Endothelial cell (in vitro differentiated cells): ENCODE measurements at places on chromosomes 6 and 20. TPM values are rescaled to one million over a fixed set of nuclear protein-coding genes. Genes with fewer than 3 reads are reported as not detected.
A peak's percentile ranks its signal among the peaks of the same experiment; 100 is the strongest.

GRCh38 chr20:1324598-1325172 is 4.3 kb downstream of the SDCBP2 start:
- H3K27ac ChIP-seq, result no peak overlapping the region
- peaks cover 11% of the 10 kb centered on the region for H3K27me3 ChIP-seq
- no peak for DNase-seq

GRCh38 chr6:13769655-13770053 is 44.7 kb downstream of the MCUR1 start:
- no peak overlapping the region for H3K4me3 ChIP-seq
- peaks cover 8% of the 10 kb centered on the region for H3K27me3 ChIP-seq
- no peaks in the 10 kb centered on the region for H3K36me3 ChIP-seq
- peaks cover 5% of the 10 kb centered on the region for H3K4me1 ChIP-seq

- no peak overlapping the region for H3K4me3 ChIP-seq
- no peak overlapping the region for H3K27ac ChIP-seq
- H3K27me3 ChIP-seq, result peaks cover 2% of the 10 kb centered on the region
- H3K4me1 ChIP-seq, result peaks cover 3% of the 10 kb centered on the region
- DNase-seq, result no peak
- no peaks in the 10 kb centered on the region for H3K36me3 ChIP-seq
Measured at GRCh38 chr6:75089151-75089897, 116.5 kb downstream of the COL12A1 start.

DNA sequence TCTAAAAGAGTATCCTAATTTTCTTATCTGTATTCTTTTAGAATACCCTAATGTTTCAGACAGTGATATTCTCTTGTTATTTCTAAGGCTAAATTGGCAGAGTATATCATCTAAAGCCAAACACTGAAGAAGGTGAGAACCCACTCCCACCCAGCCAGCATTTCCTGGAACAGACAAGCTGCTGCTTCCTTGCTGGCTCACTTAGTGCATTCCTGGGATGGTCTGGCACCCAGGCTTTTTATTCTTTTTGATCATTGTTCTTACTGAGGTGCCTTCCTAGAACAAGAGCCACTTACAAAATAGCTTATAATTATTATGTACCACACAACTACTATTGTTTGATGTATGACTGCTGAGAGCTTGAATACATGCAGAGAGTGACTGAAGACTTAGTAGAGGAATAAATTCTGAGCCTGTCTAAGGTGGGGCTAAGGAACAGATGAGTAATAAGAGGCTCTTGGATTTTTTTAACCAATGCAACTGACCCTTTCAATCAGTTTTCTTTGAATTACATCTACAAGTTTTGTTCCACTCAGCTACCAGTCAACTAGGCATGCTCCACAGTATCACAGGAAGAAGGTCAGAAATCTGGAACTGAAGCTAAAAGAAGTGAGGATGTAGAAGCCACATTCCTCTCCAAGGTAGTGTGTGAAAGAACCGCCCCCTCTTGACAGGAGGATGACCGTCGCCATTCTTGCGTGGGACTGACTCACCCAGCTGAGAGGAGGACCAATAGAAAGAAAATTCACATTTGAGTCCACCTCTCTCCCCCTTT is 30.1 kb downstream of the PRPH2 start:
- peaks cover 15% of the 10 kb centered on the region for H3K4me1 ChIP-seq
- H3K27ac ChIP-seq, result peak overlapping the region; percentile 39
- no peak overlapping the region for H3K4me3 ChIP-seq

DNA sequence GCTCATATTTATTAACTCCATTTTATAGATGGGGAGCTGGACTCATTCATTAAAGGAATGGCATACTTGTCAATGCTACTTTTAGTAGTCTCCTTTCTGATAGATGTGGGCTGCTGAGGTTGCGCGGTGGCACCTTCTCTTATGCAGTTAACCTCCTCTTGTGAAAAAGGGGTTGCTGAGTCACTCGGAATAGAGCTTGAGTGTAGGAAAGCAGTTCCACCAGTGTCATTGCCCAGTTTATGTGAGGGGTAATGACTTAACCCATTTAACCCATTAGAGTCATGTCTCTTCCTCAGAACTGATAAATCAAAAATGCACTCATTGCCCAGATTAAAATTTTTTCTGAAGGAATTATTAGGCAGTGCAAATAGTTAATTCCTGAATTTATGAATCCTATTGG is 6.3 kb downstream of the MAPK14 start:
- H3K27ac ChIP-seq, result no peak overlapping the region
- no peak for DNase-seq
- peaks cover 6% of the 10 kb centered on the region for H3K36me3 ChIP-seq
- H3K4me3 ChIP-seq, result no peak overlapping the region
- H3K4me1 ChIP-seq, result peaks cover 50% of the 10 kb centered on the region

- no peaks in the 10 kb centered on the region for H3K36me3 ChIP-seq
- H3K4me3 ChIP-seq, result no peak overlapping the region
- no peaks in the 10 kb centered on the region for H3K4me1 ChIP-seq
- no peaks in the 10 kb centered on the region for H3K27me3 ChIP-seq
- H3K27ac ChIP-seq, result no peak overlapping the region
- no peak for DNase-seq
Measured at GRCh38 chr20:41786158-41786557, 168.0 kb upstream of the CHD6 start.

DNA sequence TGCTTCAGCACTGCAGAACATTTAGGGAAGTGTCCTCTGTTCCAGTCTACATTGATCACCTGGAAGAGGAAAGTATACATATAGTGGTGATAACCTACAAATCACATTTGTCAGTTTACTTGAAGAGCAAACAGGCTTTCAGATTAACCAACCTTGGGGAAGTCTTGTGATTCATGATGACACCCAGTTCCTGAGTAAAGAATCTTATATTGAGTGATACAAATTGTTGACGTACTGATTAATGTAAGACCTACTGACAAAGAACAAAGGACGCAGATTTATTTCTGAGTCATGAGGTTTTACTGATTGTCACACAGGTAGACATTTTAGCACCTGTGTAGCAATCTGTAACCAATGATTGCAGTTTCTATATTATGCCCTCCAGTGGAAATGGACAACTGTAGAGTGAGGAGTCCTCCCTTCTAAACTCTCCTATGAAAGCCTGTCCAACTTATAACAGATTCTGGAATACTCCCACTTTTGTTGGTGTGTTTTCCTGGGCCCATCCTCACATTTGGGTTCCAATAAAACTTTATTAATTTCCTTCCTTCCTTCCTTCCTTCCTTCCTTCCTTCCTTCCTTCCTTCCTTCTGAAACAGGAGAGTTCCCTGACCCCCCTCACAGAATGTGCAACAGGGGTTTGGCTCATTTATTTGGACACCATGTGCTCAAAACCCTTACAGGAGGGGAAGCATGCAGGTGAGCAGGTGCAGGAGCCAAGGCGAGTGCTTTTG is 113.5 kb downstream of the SLC35B3 start:
- DNase-seq, result no peak
- no peaks in the 10 kb centered on the region for H3K36me3 ChIP-seq
- H3K27me3 ChIP-seq, result no peaks in the 10 kb centered on the region
- no peak overlapping the region for H3K4me3 ChIP-seq
- no peak overlapping the region for H3K27ac ChIP-seq
- no peaks in the 10 kb centered on the region for H3K4me1 ChIP-seq

DNA sequence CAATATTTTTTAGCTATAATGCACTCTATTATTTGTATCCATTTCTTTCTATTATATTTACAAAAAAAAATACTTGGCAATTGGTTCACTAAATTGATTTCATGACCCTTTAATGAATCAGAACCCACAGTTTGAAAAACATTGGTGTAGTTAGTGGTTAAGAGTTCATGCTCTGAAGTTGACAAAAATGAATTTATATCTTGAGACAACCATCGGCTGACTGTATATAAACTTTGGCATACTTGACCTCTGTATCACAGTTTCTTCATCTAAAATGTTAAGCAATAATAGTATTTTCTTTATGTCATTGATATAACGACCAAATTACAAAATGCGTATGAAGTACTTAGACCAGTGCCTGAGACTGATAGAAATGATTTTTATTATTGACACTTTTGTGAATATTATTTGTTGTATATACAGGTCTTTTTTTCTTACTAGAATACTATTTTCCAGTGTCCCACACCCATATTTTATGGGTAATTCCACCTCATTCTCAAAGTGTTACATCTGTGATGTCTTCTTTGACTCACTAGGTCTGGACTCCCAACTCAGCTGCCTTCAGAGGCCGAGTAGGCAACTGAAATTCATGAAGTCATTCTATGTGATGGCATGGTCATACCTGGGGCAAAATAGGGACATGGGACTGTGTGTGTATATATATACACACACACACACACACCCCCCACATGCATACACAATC is 459.2 kb downstream of the RFPL4B start:
- H3K27me3 ChIP-seq, result peaks cover 1% of the 10 kb centered on the region
- H3K4me1 ChIP-seq, result peaks cover 3% of the 10 kb centered on the region
- no peak overlapping the region for H3K27ac ChIP-seq
- H3K36me3 ChIP-seq, result no peaks in the 10 kb centered on the region

GRCh38 chr6:30500421-30501355 is 11.4 kb downstream of the HLA-E start:
- no peak overlapping the region for H3K4me3 ChIP-seq
- H3K27me3 ChIP-seq, result peaks cover 4% of the 10 kb centered on the region
- DNase-seq, result no peak

DNA sequence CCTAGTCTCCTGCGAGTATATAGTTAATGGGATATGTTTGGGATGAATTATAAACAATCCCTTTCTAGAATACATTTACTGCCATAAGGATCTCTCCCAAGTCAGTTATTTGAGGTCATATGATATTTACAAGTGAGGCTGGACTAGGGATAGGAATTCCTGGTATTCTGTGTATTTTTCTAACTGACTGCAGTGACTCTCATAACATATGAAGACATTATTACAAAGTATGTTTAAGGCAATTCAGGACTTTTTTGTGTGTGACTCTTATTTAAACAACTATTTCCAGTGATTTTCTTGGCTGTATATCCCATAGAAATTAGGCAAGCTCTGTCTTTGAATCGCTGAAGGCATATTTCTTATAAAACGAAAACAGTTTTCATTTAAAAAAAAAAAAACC is 18.4 kb upstream of the TNFAIP3 start:
- no peak for DNase-seq
- H3K27ac ChIP-seq, result no peak overlapping the region
- H3K27me3 ChIP-seq, result peaks cover 1% of the 10 kb centered on the region
- H3K4me3 ChIP-seq, result no peak overlapping the region
- H3K4me1 ChIP-seq, result no peaks in the 10 kb centered on the region
- no peaks in the 10 kb centered on the region for H3K36me3 ChIP-seq

GRCh38 chr6:112988748-112989147 is 641.6 kb downstream of the RFPL4B start:
- H3K4me3 ChIP-seq, result no peak overlapping the region
- no peak for DNase-seq

- H3K4me3 ChIP-seq, result no peak overlapping the region
- H3K4me1 ChIP-seq, result peaks cover 3% of the 10 kb centered on the region
- no peaks in the 10 kb centered on the region for H3K27me3 ChIP-seq
- no peaks in the 10 kb centered on the region for H3K36me3 ChIP-seq
- DNase-seq, result no peak
Measured at GRCh38 chr6:139080255-139080920, 51.8 kb downstream of the ABRACL start.

DNA sequence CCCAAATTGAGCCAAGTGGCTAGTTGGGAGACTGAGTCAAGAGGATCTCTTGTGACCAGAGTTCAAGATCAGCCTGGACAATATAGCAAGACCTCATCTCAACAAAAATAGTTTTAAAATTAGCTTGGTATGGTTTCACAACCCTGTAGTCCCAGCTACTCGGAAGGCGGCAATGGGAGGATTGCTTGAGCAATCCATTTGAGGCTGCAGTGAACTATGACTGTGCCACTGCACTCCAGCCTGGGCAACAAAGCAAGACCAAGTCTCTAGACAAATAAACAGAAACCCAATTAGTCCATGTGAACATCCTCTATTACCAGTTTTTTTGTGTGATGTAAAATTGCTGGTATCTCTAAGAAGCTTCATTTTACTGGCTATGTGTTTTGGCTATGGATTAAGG is 106.2 kb downstream of the TULP4 start:
- peaks cover 2% of the 10 kb centered on the region for H3K4me1 ChIP-seq
- H3K36me3 ChIP-seq, result peaks cover 17% of the 10 kb centered on the region
- H3K4me3 ChIP-seq, result no peak overlapping the region
- peaks cover 3% of the 10 kb centered on the region for H3K27me3 ChIP-seq
- no peak overlapping the region for H3K27ac ChIP-seq

- DNase-seq, result no peak
- H3K36me3 ChIP-seq, result no peaks in the 10 kb centered on the region
- no peak overlapping the region for H3K4me3 ChIP-seq
- H3K27ac ChIP-seq, result no peak overlapping the region
- no peaks in the 10 kb centered on the region for H3K27me3 ChIP-seq
Measured at GRCh38 chr6:67667637-67668422, 967.3 kb upstream of the ADGRB3 start.

DNA sequence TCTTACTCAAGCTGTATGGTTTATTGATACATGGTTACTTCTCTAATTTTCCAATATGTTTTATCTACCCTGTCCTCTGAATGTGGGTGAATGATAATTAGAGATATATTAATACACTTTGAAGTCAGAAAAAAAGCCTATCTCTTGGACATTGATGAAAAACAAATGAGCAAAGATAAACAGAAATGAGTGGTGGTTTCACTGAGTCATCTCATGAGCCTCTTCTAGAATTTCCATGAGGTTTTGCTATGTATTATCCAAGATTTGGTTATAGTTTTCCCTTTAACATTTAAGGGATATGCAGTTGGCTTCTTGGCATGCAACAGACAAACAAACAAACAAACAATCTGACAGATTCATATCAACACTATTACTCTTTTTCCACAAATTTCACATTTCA is 586.8 kb downstream of the RFPL4B start:
- no peaks in the 10 kb centered on the region for H3K27me3 ChIP-seq
- H3K4me1 ChIP-seq, result peaks cover 9% of the 10 kb centered on the region
- H3K36me3 ChIP-seq, result no peaks in the 10 kb centered on the region
- DNase-seq, result no peak

GRCh38 chr6:56483929-56484328 is 158.8 kb downstream of the DST start:
- no peak for DNase-seq
- no peak overlapping the region for H3K4me3 ChIP-seq
- peaks cover under 1% of the 10 kb centered on the region for H3K27me3 ChIP-seq
- H3K36me3 ChIP-seq, result peaks cover 40% of the 10 kb centered on the region
- no peak overlapping the region for H3K27ac ChIP-seq
- no peaks in the 10 kb centered on the region for H3K4me1 ChIP-seq

ZKSCAN4 gene
- 10.6 TPM for total RNA-seq

COL19A1 gene
- 0.33 TPM for total RNA-seq

GPLD1 gene
- total RNA-seq, result 1.2 TPM

HS3ST5 gene
- 0.51 TPM for total RNA-seq

BANF2 gene
- not detected for total RNA-seq

BPIFB1 gene
- not detected for total RNA-seq

DSN1 gene
- total RNA-seq, result 12.8 TPM

ADGRB3 gene
- total RNA-seq, result 2.4 TPM

DEF6 gene
- total RNA-seq, result 24.0 TPM

VGLL2 gene
- total RNA-seq, result 0.77 TPM

OTOR gene
- total RNA-seq, result 4.5 TPM

ASIP gene
- not detected for total RNA-seq
